Activated CD8-positive, alpha-beta T cell treated with anti-CD3 and anti-CD28 coated beads, Interleukin-2, amount 10 ng/mL, durations not matched to agents 7 days and 5 days (primary cell): ENCODE measurements at places on chromosomes 6 and 20.

DNA sequence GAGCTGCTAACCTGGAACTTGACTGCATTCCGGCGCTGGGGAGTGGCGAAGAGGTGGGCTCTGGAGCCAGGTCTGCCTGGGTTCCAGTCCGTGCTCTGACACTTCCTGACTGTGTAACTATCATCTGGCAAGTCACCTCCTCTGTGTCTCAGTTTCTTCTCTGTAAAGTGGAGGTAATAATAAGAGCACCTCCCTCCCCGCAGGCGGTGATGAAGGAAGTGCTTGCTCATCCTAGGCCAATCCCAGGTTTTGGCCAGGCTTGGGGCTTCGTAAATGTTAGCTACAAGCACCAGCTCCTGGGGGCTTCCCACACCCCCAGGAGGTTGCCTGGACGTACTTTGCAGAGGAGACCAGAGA, 32.8 kb downstream of the SNAI1 start:
- no peaks in the 10 kb centered on the region for H3K36me3 ChIP-seq
- DNase-seq, result no peak
- H3K27me3 ChIP-seq, result peaks cover 2% of the 10 kb centered on the region
- no peak overlapping the region for H3K27ac ChIP-seq
- peaks cover 23% of the 10 kb centered on the region for H3K4me1 ChIP-seq

- DNase-seq, result no peak
- H3K27ac ChIP-seq, result no peak overlapping the region
- peaks cover 10% of the 10 kb centered on the region for H3K27me3 ChIP-seq
- H3K4me1 ChIP-seq, result peaks cover 5% of the 10 kb centered on the region
- H3K36me3 ChIP-seq, result no peaks in the 10 kb centered on the region
Measured at GRCh38 chr6:151113641-151114040, 126.1 kb upstream of the AKAP12 start.

GRCh38 chr6:53917464-53917842, 122.6 kb downstream of the LRRC1 start:
- H3K36me3 ChIP-seq, result no peaks in the 10 kb centered on the region
- H3K27ac ChIP-seq, result no peak overlapping the region
- no peaks in the 10 kb centered on the region for H3K27me3 ChIP-seq
- no peak for DNase-seq
- H3K4me3 ChIP-seq, result no peak overlapping the region

- peaks cover 42% of the 10 kb centered on the region for H3K4me1 ChIP-seq
- H3K4me3 ChIP-seq, result no peak overlapping the region
- no peak overlapping the region for H3K27ac ChIP-seq
- peaks cover 15% of the 10 kb centered on the region for H3K36me3 ChIP-seq
- no peak for DNase-seq
Measured at GRCh38 chr6:144662812-144663365, 377.8 kb downstream of the UTRN start.

DNA sequence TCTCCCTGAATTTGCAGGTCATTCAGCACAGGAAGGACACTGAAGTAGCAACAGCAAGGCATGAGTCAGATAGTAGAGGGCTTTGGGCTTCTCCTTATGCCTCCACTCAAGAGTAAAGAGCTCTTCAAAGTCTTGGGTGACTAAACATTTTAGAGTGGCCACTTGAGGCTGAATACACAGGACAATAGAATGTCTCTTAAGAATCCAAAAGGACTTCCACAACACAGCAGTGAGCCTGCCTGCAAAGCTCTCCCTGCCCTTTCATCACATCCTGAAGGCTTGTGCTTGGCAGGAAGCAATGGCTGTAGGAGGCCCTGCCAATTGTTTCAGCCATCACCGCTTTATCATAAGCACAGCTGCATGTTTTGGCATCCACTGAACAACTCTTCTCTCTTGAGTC, 36.8 kb downstream of the FOXQ1 start:
- DNase-seq, result no peak
- H3K4me3 ChIP-seq, result no peak overlapping the region
- no peak overlapping the region for H3K27ac ChIP-seq

DNA sequence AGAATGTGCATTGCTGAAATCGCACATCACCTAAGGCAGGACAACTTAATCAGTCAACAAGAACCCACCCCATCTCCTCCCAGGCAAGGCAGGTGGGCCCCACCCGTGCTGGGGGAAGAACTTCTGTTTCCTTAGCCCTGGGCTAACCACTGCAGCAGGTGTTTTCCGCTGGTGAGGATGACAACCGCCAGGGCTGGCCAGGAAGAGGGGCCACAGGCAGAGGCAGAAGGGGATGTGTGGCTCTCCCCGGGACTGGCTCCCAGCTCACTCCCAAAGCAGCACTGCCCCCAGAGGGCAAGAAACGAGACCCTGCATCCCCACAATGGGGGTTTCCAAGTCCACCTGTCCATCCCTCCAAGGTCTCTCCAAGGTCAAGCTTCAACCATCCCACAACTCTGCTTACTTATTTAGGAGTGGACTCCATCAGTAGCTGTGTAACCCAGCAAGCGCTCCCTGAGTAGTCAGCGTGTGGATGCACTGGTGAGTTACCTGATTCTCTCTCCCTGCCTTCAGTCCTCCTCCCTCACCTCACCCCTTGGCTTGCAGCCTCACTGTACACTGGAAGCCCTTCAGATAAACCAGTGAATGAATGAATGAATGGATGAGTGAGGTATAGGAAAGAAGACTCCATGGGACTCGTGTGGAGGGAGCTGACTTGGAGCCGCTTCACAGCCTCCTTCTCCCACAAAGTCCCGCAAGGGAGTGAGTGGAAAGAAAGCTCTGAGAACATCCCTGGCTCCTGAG, 168.2 kb upstream of the CST7 start:
- no peaks in the 10 kb centered on the region for H3K36me3 ChIP-seq
- no peak overlapping the region for H3K4me3 ChIP-seq
- peaks cover 32% of the 10 kb centered on the region for H3K4me1 ChIP-seq
- H3K27ac ChIP-seq, result no peak overlapping the region
- H3K27me3 ChIP-seq, result peaks cover 24% of the 10 kb centered on the region

DNA sequence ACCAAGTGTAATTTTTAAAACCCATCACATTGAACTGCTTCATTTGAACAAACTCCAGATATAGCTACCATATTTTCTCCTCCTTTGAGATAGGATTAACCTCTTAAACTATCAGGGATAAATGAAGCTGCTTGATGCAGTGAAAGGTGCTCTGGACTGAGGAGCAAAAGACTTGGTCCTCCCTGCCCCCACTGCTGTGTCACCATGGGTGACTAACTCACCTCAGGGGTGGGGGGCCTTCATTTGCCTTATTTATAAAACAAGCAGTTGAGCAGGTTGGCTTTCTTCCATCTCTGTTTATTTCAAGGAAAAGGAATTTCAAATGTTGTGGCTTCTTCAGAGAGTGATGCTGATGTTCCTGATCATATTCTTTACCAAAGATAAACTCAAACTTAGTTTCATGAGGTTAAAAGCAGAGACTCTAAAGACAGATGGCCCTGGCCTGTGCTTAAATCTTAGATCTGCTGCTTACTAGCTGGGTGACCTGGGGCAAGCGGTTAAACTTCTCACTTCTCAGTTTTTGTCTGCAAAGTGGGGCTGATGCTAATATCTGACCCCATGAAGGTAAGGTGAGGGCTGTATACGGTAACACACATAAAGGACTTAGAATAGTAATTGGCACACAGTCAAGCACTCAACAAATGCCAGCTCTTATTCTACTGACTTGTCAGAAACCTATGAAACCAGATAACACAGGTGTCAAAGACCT, 50.5 kb downstream of the FHL5 start:
- H3K36me3 ChIP-seq, result no peaks in the 10 kb centered on the region
- no peak for DNase-seq
- H3K4me1 ChIP-seq, result no peaks in the 10 kb centered on the region
- H3K4me3 ChIP-seq, result no peak overlapping the region
- H3K27ac ChIP-seq, result no peak overlapping the region

DNA sequence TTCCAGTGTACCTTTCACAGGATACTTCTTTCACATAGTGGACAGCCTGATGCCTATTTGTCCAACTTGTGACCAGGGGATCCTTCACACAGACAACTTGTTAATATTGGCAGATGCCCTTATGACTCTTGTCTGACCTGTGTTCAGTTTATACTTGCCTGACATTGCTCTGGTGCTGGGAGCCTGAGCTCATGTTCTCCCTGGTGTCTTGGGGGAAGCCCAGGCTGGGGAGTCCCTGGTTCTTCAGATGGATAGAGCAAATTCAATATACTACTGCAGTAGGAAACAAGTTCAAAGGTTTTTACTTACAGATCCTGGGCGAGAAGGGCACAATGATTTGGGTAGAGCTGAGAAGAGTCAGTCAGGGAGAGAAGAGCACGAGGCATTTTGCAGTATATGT, 76.1 kb downstream of the NKAIN2 start:
- DNase-seq, result no peak
- H3K27me3 ChIP-seq, result no peaks in the 10 kb centered on the region
- no peaks in the 10 kb centered on the region for H3K4me1 ChIP-seq
- H3K4me3 ChIP-seq, result no peak overlapping the region
- H3K27ac ChIP-seq, result no peak overlapping the region

DNA sequence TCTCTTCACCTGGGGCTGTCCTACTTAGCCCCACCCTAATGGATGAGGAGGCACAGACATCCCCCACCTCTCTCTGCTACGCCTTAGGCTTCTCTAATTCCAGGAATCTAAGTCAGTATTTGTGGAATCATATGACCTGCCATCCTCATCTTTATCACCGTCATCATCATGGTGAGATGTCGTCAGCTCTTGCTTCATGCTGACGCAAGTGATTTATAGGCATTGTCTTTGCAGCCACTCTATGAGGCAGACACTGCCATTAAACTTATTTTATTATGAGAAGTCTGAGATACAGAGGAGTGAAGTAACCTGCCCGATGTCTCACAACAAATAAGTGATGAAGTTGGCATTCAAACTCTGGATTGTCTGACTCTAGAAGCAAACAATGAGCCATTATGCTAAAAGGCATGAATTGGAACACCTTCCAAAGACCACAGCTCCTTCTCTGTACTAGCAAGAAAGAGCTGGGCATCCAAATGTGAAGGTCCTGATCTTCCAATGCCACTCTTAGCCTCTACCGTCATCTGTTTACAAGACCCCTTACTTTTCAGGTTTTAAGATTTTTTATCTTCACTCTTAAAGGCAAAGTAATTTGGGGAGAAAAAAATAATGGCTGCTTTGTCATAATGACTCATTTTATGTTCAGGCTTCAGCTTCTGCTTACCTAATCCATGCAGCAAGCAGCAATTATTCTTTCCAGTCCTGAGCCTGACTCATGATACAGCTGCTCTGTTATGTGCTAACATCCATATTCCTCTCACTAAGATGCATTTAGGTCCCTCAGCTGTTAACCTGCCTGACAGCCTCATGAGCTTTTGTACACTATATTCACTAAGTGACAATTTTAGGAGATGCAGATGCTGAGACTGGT, 113.7 kb upstream of the BCLAF1 start:
- no peak overlapping the region for H3K27ac ChIP-seq
- no peak for DNase-seq
- no peak overlapping the region for H3K4me3 ChIP-seq
- H3K36me3 ChIP-seq, result no peaks in the 10 kb centered on the region
- H3K27me3 ChIP-seq, result peaks cover 11% of the 10 kb centered on the region

- H3K27me3 ChIP-seq, result peaks cover 27% of the 10 kb centered on the region
- no peak overlapping the region for H3K27ac ChIP-seq
- no peak for DNase-seq
- no peaks in the 10 kb centered on the region for H3K36me3 ChIP-seq
Measured at GRCh38 chr6:160767647-160768019, 65.6 kb downstream of the PLG start.

DNA sequence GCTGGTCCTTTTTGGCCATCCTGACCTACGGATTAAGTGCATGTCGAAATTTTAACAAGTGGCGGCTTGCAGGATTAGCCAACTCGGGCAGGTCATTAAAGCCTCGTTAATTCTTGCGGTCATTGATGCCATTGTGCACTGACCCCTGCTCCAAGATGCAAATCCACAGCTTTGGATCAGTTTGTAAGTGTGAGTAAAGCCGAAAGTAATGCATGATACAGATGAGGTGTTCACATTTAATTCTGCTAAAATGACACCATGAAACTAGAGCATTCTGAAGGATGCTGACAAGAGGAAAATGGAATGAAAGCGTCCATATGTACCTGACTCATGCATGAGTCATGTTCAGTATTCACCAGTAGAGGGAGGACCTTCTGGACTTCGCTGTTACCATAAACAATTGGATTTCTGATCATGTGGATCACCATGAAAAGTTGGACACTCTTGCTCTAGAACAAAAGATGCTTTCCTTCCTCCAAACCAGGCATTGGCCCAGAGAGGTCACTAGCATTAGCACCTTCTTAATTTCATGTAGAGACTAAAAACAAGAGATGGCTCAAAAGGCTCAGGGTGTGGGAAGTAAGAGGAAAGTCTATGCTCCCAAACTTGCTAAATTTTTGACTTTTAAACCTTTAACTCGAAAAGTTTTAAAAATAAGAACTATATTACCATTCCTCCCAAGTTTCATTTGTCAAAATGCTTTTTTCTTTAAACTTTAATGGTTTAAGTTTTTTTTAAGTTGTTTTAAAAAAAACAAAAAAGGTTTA, 48.0 kb downstream of the MUC22 start:
- no peaks in the 10 kb centered on the region for H3K4me1 ChIP-seq
- H3K4me3 ChIP-seq, result no peak overlapping the region
- peaks cover 30% of the 10 kb centered on the region for H3K27me3 ChIP-seq
- H3K36me3 ChIP-seq, result no peaks in the 10 kb centered on the region

- no peaks in the 10 kb centered on the region for H3K27me3 ChIP-seq
- peaks cover 27% of the 10 kb centered on the region for H3K36me3 ChIP-seq
- H3K27ac ChIP-seq, result peak overlapping the region; percentile 98
Measured at GRCh38 chr20:50193199-50193835, 2.7 kb downstream of the CEBPB start.

DNA sequence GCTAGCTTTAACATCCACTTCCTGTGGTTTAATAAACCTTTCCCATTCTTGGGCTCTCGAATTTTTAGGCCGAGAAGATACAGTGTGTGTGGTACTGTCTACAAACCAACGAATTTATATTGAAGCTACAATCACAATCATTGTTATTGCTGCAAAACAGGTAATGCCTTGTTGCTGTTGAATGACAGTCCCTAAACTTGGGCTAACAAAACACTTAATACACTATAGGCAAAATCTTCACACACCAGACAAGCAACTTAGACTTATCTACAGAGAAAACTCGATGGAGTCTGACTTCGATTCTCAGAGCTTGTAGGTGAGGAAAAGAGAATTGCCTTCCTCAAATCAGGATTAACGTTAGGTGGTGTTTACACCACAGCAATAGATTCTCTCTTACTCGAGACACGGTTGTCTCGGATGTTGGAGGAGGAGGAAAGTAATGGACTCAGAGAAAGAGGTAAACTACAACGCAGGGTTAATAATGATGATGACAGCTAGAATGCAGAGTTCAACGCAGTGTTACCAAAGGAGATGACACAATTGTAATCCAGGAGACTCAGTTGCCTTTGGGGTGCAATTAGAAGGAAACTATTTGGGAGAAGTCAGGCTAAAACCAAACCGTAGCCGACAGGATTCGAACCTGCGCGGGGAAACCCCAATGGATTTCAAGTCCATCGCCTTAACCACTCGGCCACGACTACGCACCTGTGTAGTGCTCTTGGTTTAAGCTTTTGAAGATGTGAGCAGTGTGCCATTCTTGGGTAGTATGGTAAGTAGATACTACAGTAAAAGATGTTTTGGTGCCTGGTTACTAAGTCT, 32.5 kb upstream of the ZNF184 start:
- peak; percentile 34 for DNase-seq
- H3K4me1 ChIP-seq, result peaks cover 20% of the 10 kb centered on the region
- H3K27me3 ChIP-seq, result peaks cover 27% of the 10 kb centered on the region
- H3K36me3 ChIP-seq, result no peaks in the 10 kb centered on the region

GRCh38 chr6:26258212-26258977, 106.6 kb upstream of the BTN3A2 start:
- no peak overlapping the region for H3K4me3 ChIP-seq
- no peak overlapping the region for H3K27ac ChIP-seq
- H3K36me3 ChIP-seq, result peaks cover 3% of the 10 kb centered on the region
- no peaks in the 10 kb centered on the region for H3K27me3 ChIP-seq
- DNase-seq, result no peak
- H3K4me1 ChIP-seq, result peaks cover 19% of the 10 kb centered on the region
